ENCODE measurements at places on chromosomes 5 and 9.

- no peak for DNase-seq
Observed at GRCh38 chr9:91495450-91495849, 71.8 kb upstream of the NFIL3 start.

- DNase-seq = no peak
Observed at GRCh38 chr5:73196201-73196600, 23.2 kb downstream of the TMEM174 start.

- no peak for DNase-seq
Observed at GRCh38 chr9:112059966-112060320, 115.2 kb downstream of the SUSD1 start.

- no peak for DNase-seq
Observed at GRCh38 chr5:149733129-149733900, 3.2 kb downstream of the PPARGC1B start.

DNA sequence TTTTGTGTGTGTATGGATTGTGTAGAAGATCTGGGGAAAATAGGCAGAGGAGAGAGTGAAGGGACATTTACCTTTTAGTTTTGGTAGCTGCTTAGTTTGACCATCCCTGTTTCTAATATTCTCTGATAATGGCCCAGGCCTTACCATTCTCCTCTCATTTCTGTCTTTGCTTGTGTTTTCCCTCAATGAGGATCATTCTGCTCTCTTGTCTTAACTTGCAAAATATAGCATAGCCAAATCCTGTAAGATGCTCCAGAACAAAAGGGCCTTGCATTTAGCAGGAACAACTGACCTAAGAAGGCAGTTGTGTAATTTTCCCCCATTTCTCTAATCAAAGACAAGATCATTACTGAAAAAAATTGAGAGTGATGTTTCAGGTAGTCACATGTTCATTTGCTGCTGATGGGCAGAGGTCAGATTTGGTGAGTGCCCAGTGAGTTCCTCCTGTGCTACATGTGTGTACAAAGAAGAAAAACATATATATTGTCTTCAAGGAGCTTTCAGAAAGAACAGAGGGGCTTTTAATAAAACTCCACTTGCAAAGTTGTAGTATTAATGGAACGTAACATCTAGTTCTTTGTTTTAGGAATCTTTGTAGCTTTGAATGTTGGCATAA is 139.5 kb downstream of the KDM4C start:
- DNase-seq = no peak

DNA sequence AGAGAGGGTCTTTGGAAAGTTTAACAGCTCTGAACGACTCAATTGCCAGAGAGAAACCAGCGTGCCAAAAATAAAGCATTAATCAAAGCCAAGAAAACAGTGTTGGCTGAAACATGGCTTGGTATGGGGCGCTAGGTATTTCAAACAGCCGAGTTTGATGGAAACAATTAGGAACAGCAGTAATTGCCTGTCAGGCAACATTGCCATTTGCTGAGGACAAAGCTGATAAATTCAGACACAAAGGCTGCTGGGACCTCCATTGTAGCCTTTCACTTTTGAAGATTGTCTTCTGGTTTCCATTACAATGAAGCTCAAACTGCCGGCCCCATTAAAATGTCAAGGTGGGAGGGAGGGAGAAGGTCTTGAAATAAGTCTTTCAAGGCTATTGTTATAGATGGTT is 125.4 kb upstream of the SPDL1 start:
- no peak for DNase-seq

DNA sequence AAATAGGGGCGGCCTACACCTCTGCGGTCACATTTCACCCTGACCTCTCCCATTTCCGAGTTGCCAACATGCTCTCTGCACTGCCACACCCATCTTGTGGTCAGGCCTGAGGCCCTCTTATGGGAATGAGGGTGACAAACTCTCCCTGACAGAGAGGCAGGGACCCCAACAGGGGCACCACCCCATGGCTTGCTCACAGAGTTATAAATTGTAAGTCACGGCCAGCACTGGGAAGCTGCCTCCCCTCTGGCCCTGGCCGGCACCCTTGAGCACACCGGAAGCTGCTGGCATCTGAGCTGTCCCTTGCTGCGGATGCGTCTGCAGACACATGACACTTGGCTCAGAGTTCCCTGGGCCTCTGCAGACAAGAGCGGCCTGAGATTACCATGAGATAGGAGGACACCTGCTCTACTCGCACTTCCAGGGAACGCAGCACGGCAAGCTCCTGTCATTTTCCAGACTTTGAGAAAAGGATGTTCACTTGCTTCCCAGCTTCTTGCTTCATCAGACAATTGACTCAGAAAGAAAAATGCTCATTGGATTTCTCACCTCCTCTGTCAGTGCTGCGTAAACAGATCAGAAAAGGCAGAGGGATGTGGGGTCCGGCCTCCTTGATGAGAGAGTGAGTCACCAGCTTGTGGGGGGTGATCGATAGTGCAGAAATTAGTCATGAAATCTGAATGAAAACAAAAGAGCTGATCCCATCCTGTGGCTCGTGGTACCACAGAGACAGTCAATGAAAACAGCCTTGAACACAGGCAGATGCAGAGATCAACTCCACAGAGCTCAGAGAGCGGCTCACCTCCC is 269.8 kb downstream of the SYK start:
- DNase-seq = no peak

DNA sequence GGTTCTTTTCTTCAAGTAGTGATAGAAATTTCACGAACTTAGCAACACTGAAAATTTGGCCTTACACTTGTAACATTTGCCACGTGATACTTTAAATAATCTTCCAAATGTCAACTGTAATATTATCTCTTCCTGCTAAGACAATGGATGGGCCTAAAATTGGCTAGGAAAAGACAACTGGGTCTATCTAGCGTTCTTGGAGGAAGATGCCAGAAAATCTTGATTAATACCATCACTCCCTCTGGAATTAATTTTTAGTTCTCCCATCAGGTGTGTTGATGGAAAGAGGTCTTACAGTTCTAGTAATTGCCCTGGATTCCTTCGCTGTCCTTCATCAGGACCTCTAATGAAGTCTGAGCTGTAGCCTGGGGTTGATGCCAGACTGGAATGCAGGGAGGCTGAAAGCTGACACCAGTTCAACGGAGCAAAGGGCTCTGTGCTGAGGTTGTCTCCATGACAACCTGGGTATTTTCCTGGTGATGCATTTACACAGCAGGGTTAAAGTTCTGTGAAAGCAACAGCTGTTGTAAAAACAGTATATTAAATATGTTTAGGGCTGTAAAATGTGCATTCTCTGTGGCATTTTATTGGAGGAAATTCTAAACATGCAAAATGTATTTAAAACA is 92.3 kb downstream of the GAS1 start:
- no peak for DNase-seq

- DNase-seq = no peak
Observed at GRCh38 chr5:2509527-2509926, 241.9 kb downstream of the IRX2 start.

GRCh38 chr5:1550287-1551076 is 26.7 kb upstream of the LPCAT1 start:
- DNase-seq = no peak

DNA sequence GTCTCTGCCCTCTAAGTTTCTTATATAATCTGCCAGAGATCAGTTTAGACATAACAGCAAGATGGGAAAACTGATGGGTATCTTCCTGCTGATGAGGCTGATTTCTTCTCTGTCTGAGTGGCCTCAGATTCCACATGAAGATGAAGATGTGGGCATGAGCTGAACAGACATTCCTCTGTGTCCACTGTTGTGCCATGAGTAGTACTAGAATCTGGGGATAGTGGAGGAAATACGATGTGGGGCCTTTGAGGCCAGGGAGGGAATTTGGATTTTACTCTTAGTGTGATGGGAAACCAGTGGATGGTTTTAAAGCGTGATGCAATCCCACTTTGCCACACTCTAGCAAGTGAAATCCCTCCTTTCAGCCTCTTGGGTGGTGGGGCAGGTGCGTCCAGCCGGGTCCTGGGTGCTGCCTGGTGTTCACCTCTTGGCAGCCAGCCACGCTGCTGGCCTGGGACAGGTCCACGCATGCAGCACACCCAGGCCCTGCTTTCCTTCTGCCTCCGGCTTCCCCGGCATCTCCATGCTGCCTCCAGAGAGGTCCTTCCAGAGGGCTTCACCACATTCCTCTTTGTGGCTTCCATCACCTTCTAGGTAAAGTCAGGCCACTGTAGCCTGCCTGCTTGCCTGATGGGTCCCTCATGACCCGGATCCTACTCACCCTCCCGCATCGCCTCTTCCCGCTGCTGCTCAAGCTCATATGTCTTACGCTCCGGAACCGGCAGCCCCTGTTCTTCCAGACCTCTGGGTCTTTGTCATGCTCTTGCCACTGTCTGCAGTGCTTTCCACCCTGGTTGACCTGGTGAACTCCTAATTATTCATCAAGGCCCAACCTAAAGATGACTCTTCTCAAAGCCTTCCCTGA is 28.1 kb upstream of the SH3PXD2B start:
- DNase-seq = no peak

DNA sequence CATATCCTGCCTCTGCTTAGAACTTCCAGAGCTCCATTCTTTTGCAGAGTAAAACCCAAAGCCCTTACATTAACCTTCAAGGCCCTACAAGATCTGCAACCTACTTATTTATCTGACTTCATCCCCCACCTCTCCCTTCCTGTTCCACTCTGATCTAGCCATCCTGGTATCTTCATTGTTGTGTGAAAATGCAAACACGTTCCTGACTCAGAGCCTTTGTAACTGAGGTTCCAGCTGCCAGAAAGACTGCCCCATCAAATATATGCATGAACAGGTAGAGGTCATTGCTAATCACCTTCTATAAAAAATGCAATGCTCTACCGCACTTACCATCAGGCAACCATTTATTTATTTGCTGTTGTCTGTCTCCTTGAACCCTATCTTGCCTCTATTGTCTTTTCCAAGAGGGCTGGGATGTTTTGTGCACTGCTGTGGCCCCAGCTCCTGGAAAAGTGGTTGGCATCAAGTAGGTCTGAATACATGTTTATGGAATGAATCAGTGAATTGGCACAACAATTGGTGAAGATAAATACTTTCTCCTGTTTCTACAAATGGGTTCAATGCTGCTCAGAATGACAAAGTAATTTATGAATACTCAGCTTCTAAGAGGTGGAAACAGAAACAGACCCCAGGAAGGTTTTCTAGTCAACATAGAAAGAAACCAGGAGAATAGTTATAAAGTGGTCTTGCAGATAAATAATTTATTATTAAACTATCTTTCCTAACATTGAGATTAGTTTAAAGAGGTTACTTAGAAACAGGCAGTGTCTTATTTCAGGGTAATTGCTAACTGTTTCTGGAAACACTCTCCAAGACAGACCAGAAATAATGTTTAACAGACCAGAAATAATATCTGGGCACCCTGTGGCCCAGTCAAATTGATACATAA is 230.6 kb upstream of the CD180 start:
- DNase-seq = no peak

DNA sequence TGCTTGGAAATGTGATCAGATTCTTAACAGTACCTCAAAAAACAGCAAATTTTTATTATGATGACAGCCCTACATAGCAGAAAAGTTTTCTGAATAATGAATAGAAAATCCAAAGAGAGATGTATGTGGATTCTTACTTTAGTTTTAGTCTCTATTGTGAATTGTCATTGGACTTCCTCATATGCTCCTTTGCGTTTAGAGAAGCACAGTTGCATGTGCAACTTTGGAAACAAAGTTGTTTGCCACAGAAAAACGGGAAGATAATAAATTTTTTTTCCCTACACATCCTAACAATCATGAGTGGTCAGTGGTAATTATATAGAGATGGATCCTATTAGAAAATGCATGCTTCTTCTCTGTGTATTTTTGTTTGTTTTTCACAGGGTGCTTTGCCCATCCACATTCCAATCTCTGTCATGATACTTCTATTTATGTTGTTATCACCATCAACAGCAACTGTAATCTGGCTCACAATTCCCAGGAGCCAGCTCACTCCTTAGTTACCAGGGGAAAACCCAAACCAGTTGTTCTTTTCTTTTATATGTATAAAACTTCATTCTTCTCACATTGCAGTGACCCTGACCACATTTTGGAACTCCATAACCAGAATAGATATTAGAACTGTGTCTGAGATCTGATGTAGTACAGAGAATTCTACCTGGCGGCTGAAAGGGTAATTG is 118.7 kb downstream of the NDUFS4 start:
- DNase-seq = no peak

GRCh38 chr5:172501708-172502320 is 47.5 kb upstream of the SH3PXD2B start:
- no peak for DNase-seq

DNA sequence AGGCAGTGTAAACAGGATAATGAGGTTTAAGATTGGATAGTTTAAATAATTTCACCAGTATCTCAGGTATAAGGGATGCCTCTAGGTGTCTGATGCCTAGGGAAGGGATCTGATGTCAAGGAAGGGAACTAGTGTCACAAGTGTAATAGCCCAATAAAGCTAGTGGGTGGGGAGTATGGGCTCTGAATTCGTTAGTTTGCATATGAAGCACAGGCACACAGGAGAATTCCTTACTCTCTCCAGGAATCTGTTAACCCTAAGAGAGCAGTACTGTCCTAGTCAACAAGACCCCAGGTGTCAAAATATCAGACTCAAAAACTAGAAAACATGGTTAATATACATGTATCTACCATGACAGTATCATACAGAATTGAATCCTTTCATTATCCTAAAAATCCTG is 352.5 kb upstream of the CYLC2 start:
- DNase-seq = no peak

- no peak for DNase-seq
Observed at GRCh38 chr5:174073122-174073660, 27.7 kb downstream of the NSG2 start.

- no peak for DNase-seq
Observed at GRCh38 chr5:150302301-150303069, at the start of gene ARSI. Gene ARSI, minus strand, starts transcription at chr5:150302905. Its CDS starts 532 bp downstream, at chr5:150302373.

- no peak for DNase-seq
Observed at GRCh38 chr5:78983601-78984438, 1.3 kb downstream of the ARSB start.

DNA sequence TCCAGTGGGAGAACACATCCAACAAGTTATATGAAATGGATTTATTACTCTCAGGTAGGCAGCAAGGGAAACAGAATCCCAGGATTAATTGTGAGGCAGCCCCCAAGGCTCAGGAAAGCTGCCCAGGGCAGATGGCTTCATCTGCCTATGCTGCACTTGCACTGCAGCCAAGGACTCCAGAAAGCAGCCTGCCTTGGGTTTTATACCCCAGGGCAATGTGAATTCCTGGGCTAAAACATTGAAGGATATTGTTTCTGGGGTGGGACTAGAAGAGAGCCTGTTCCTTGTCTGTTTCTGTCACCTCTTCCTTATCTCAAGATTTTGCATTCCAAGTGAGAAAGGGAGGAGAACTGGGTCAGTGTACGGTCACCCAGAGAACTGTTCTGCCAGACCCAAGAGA is 8.8 kb upstream of the CCL27 start:
- no peak for DNase-seq

- no peak for DNase-seq
Observed at GRCh38 chr9:27722866-27723265, 149.6 kb upstream of the C9orf72 start.

DNA sequence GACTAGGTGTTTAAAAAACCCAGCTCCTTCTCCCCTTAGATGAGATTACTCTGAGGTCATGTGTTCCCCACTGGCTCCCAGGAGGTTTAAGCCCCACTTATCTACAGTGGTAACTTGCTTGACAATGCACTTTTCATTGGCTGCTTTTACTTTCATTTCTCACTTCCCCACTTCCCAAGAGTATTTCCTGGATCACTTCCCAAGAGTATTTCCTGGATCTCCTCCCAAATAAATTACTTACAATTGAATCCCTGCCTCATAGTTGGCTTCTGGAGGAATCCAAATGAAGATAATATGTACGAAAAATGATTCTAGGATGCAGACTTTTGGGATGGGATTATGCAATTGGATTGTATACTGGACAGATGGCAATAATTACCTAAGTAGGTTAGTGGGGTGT is 47.1 kb upstream of the CHSY3 start:
- no peak for DNase-seq

Measured in activated CD4-positive, CD25-positive, alpha-beta regulatory T cell (primary cell).